ENCODE measurements at places on chromosomes 6 and 20. TPM values are rescaled to one million over a fixed set of nuclear protein-coding genes. Genes with fewer than 3 reads are reported as not detected.
A peak's percentile ranks its signal among the peaks of the same experiment; 100 is the strongest.

Gene PDYN
- total RNA-seq: not detected

Gene ENPP5
- total RNA-seq: 1.1 TPM

GRCh38 chr6:19440531-19440930 lies 396.6 kb upstream of the ID4 start:
- DNase-seq: no peak

- peak; percentile 77 for DNase-seq
These were observed 12.2 kb downstream of the MYLK4 start for GRCh38 chr6:2738373-2738979.

GRCh38 chr6:36127462-36128016 lies 2.8 kb upstream of the MAPK13 start:
- DNase-seq: no peak

DNA sequence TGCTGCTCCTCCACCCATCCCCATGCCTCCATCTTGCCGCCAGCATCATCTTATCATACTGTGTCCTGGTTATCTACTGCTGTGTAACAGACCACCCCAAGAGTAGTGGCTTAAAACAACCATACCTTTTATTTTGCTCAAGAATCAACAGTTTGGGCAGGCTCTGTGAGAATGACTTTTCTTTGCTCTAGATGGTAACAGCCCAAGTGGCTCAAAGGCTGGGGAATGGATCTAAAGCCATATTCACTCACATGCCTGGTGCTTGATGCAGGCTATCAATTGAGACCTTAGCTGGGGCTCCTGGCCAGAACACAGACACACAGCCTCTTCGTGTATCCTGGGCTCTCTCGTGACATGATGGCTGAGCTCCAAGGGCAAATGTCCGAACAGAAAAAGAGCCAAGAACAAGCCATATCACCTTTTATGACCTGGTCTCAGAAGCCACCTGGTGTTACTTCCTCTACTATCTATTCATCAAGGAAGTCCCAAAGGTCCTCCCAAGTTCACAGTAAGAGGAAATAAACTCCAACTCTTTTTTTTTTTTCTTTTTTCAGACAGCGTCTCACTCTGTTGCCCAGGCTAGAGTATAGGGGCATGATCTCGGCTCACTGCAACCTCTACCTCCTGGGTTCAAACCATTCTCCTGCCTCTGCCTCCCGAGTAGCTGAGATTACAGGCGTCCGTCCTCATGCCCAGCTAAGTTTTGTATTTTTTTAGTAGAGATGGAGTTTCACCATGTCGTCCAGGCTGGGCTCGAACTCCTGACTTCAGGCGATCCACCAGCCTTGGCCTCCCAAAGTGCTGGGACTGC lies 159.3 kb upstream of the JARID2 start:
- DNase-seq: no peak

Gene KCNB1
- total RNA-seq: not detected

Gene GLP1R
- total RNA-seq: not detected

GRCh38 chr20:34515484-34516246 lies 557 bp upstream of the DYNLRB1 start:
- DNase-seq: peak; percentile 68

GRCh38 chr20:573414-574296 lies 30.1 kb upstream of the CSNK2A1 start:
- DNase-seq: no peak

DNA sequence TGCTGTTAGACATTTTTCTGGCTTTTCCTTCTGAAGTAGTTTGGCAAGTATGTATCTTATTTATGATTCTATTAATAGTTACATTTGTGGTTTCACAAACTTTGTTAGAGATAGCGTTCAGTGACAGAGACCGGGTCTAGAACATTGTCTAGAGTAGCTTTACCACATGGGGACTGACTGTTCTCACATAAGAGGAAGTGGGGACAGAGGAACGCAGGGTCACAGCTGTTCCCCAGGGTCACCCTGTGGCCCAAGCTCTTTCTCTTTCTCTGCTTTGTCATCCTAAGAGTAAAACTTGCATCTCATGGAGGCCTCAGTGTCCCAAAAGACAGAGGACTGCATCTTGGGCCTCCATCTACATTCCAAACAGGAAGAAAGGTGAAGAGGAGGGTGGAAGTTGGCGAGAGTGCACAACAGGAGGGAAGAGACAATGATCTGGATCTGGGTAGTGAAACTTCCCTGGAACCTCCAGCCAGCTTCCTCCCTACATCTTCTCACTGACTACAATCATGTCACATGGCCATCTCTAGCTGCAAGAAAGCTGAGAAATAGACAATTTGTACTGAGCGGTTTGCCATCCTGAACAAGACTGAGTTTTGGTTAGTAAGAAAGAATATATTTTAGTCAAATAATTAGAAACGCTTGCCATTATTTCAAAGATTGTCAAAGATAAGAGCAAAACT lies 645.8 kb upstream of the ARID1B start:
- no peak for DNase-seq

GRCh38 chr20:48198929-48199451 lies 413.7 kb upstream of the SULF2 start:
- no peak for DNase-seq

- no peak for DNase-seq
These were observed 125.6 kb downstream of the FIG4 start for GRCh38 chr6:109816452-109817374.

GRCh38 chr6:56689114-56689513 lies 46.4 kb upstream of the DST start:
- DNase-seq: no peak

DNA sequence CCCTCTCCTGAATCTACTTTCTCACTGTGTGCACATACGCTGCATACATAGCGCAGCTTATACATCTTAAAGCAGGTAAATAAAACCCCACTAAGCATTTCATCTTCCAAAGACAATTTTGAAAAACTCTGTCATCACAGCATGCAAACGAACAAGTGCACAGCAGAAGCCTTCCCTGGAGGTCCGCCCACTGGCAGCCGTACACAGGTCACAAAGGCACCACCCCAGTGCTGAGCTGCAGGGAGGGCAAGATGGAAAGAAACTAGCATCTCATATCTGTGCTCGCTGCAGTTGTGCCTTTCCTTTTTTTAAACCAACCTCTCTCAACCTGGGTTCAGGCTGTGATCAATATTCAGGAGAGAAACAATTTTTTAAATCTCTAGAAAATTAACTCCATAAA lies 73.3 kb downstream of the HUS1B start:
- DNase-seq: no peak

Gene BPIFB1
- not detected for total RNA-seq

DNA sequence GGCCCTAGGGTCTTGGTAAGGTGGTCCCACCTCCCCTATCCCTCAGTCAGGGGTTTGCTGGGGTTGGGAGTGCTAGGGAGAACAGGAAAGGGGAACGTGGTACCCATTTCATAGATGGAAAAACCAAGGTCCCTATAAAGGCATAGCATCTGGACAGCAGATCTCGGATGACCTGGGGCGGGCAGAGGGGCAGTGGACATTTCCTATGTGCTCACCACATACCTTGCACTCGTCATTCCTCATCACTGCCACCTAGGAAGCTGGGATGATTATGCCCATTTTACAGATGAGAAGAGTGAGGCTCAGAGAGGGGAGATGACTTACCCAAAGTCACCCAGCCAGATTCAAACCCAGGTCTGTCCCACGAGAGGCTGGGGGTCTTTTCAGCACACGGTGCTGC lies 12.1 kb downstream of the MYLK2 start:
- DNase-seq: no peak
